CD4-positive, CD25-positive, alpha-beta regulatory T cell (primary cell): ENCODE measurements at places on chromosomes 11 and 22.
A peak's percentile ranks its signal among the peaks of the same experiment; 100 is the strongest.

DNA sequence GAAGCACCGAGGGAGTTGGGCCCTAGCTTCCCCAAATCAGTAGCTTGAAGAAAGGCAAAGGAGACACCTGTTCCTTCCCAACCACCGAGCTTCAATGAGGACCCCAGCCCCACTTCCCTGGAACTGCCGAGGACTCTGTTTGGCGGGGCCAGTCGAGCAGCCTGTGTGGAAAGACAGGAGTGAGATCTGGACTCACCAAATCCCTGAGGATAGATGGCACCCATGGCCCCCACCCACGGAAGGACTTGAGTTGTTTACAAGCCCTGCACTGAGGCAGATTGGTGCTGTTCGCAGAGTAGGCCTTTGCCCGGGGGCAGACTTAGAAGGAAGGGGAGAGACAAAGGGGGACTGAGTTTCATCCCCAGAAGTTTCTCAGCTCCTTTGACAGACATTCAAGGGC, 64.6 kb downstream of the FEZ1 start:
- DNase-seq, result no peak

- DNase-seq, result no peak
Observed at GRCh38 chr11:43234881-43235280, 76.9 kb upstream of the API5 start.

- DNase-seq, result peak; percentile 62
Observed at GRCh38 chr22:28955817-28956216, 72.4 kb downstream of the ZNRF3 start.

DNA sequence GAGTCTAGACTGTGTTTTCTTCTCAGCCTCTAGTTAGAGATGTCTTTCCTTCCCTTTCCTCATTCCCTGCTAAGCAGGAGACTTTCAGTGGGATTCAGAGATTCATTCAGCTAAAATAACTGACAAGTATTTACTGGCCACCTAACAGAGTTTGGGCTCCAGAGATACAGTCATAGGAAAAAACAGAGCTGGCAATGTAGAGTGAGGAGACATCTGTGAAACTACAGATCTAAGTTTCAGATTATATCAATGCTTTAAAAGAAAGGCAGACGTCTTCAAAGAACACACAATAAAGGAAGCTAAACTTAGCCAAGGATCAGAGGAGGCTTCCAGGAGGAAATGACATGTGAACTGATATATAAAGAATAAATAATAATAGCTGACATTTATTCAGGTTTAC, 355.6 kb upstream of the DDI1 start:
- DNase-seq, result no peak

GRCh38 chr11:17287058-17287457, 10.5 kb downstream of the NUCB2 start:
- DNase-seq, result no peak

DNA sequence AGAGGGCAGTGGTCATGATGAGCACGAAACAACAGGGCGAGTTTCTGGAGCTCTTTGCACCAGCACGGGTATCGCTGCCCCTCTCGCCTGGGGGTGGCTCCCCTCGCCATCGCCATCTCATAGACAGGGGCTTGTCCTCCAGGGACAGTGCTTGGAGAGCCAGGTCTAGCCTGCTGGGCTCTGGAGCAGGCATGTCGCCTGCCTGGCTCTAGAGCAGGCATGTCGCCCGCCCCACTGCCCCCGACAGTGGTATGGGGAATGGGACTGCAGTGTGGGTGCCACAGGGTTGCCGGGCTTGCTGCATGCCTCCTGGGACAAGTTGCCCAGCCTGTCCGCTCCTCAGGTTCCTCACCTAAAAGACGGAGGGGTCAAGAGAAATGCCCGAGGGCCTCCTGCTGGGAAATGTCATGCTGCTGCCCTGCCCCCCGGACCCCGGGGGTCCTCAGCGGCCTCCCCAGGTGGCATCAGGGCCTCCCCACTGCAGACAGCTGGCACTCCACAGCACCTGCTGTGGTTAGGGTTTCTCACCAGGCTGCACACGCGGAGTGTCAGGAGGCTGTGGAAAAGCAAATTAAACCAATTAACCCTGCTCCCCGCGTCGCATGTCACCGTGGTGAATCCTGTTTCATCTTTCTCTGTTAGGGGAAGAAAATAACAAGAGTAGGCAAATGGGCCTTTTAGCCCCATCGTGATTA, 403.0 kb downstream of the TBC1D22A start:
- no peak for DNase-seq
